ENCODE measurements at places on chromosomes 3 and 15.

- H3K27me3 ChIP-seq, result peaks cover 4% of the 10 kb centered on the region
- DNase-seq, result no peak
Measured at GRCh38 chr3:39013289-39013688, 38.5 kb downstream of the SCN11A start.

DNA sequence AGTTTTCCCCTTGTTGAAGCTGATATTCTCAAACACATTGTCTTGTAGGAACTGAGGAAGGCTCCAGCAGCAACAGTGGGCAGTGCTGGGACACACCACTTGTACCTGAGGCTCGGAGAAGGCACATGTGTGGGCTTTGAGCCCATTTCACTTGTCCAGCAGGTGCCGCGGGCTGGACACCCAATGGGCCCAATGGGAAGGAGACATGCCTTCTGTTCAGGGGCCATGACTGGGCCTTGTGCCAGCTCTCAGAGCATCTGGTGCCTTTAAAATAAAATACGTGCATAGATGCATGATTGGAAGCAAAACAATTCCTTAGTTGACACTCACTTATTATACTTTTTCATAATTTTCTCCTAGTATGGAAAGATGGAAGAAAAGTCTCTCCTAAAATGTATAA lies 334.2 kb downstream of the KLF13 start:
- H3K4me3 ChIP-seq, result no peak overlapping the region
- DNase-seq, result no peak
- no peaks in the 10 kb centered on the region for H3K27me3 ChIP-seq

GRCh38 chr15:65095011-65095746 lies 18.6 kb downstream of the KBTBD13 start:
- H3K4me1 ChIP-seq, result no peaks in the 10 kb centered on the region
- H3K27me3 ChIP-seq, result no peaks in the 10 kb centered on the region

GRCh38 chr15:99716540-99717095 lies 16.6 kb downstream of the LYSMD4 start:
- peaks cover 42% of the 10 kb centered on the region for H3K36me3 ChIP-seq
- H3K27me3 ChIP-seq, result no peaks in the 10 kb centered on the region
- peak overlapping the region; percentile 20 for H3K27ac ChIP-seq
- H3K4me1 ChIP-seq, result peaks cover 12% of the 10 kb centered on the region

GRCh38 chr15:83928392-83928734 lies 274.4 kb downstream of the ADAMTSL3 start:
- H3K27ac ChIP-seq, result no peak overlapping the region
- H3K27me3 ChIP-seq, result no peaks in the 10 kb centered on the region
- H3K4me1 ChIP-seq, result peaks cover 21% of the 10 kb centered on the region
- H3K36me3 ChIP-seq, result no peaks in the 10 kb centered on the region
- no peak overlapping the region for H3K4me3 ChIP-seq

DNA sequence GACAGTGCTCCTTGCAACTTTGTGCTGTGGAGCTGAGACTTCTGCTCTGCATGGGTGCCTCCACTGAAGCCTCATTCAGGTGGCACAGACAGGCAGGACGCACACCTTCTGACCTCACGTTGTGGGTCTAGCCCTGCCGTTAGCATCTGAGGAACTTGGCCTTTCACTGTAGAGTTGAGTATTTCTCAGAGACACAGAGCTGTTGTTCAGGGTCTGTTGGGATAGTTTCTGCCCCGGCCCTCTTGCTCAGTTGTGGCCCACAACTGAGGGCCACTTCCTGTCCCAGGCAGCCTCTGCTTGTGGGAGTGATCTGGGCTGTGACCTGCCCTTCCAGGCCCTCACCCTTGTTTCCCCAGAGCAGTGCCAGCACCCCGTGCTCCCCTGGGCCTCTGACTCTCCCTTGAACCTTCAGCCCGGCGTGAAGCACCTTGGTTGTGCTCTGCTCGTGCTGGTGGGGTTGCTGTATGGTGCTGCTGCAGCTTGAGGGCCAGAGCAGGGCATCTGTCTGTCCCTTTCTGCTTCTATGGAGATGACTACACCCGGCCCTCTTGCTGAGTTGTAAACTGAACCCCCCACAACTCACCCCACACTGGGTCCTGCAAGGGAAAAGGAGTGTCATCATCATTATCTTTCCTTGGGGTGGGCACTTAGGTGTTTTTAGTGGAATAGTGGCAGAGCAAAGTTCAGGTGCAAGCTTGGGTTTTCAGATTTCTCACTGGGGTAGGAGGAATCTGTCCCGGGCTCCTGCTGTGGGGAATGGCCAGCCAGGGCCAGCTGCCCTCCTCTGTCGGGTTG lies 11.7 kb downstream of the BAHD1 start:
- H3K27me3 ChIP-seq, result no peaks in the 10 kb centered on the region
- peaks cover 62% of the 10 kb centered on the region for H3K4me1 ChIP-seq
- no peak overlapping the region for H3K4me3 ChIP-seq
- DNase-seq, result no peak
- no peak overlapping the region for H3K27ac ChIP-seq

GRCh38 chr3:89155811-89156210 lies 48.4 kb downstream of the EPHA3 start:
- no peaks in the 10 kb centered on the region for H3K27me3 ChIP-seq
- no peak overlapping the region for H3K27ac ChIP-seq
- no peak for DNase-seq
- H3K4me3 ChIP-seq, result no peak overlapping the region

DNA sequence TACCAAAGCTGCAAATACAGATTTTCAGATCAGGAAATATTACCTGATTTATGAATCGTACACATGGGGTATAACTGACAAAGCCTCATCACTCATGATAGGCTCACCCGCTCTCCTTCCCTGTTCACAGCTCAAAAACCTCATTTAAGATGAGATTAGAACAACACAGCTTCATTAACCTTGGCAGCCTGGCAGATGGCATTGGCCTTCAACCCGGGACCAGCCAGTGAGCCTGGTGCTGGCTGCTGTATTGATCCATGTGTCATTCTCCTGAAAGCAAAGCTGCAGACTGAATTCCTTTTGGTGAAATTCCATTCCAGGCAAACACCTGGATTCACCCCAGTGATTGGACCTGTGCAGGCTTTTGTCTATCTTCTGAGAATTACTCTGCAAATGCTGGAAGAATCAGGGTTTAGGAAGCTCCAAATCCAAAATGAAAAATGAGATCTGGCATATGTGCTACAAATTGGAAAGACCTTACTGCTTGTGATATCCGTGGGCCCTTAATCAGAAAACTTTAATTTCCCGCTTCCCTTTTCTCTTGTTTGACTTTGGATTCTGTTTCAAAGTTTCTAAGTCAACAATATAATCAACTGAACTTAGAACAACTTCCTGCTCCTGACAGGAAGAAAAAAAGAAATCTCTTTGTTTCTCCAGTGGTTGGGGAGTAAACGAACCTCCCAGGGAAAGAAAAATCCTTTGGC lies 189.1 kb upstream of the KBTBD8 start:
- no peaks in the 10 kb centered on the region for H3K27me3 ChIP-seq
- H3K4me3 ChIP-seq, result no peak overlapping the region
- peaks cover 9% of the 10 kb centered on the region for H3K4me1 ChIP-seq

DNA sequence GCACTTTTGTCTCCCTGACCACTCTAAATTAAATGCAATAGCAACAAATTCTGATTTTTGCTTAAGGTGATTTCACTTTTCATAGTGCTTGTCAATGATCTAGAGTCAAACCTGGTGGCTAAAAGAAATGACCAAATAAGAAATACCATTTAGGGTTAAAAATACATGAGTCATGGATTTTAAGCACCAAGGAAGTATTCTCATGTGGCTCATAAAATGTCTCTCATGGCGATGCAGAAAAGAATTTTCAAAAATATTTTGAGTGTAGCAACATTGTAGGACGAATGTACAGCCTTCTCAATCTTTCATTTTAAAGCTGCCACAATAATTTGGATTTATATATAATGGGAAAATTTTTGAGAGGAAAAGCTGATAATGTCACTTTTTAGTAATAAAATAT lies 193.6 kb downstream of the EPHA3 start:
- no peaks in the 10 kb centered on the region for H3K4me1 ChIP-seq
- no peak for DNase-seq
- no peak overlapping the region for H3K4me3 ChIP-seq
- H3K27me3 ChIP-seq, result no peaks in the 10 kb centered on the region
- H3K36me3 ChIP-seq, result no peaks in the 10 kb centered on the region
- no peak overlapping the region for H3K27ac ChIP-seq

DNA sequence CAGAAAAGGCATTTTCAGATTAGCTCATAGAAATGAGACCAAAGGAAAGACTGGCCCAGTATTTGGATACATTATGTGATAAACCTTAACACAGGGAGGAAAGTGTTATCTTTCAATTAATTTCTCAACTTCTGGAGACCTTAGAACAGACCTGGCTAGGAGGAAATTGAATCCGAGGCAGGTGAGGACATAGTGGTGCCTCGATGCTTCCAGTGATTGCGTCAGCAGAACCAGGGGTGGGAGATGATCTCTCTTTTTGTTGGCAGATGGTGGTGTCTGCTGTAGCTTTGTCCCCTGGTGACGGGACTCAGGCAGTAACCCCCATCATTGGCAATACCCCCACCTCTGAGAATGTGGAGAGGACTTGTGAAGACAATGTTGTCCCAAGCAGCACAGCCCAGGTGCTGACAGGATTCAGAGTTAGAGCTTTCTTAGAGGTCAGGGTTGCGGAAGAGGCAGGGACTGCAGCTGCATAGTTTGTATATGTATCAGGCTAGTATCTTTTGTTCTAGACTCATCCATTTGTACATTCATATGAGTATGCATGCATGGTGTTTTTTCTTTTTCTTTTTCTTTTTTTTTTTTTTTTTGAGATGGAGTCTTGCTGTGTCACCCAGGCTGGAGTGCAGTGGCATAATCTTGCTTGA lies 27.9 kb upstream of the MUC20 start:
- H3K4me3 ChIP-seq, result no peak overlapping the region
- no peaks in the 10 kb centered on the region for H3K27me3 ChIP-seq
- H3K4me1 ChIP-seq, result no peaks in the 10 kb centered on the region
- peaks cover 61% of the 10 kb centered on the region for H3K36me3 ChIP-seq
- no peak for DNase-seq

DNA sequence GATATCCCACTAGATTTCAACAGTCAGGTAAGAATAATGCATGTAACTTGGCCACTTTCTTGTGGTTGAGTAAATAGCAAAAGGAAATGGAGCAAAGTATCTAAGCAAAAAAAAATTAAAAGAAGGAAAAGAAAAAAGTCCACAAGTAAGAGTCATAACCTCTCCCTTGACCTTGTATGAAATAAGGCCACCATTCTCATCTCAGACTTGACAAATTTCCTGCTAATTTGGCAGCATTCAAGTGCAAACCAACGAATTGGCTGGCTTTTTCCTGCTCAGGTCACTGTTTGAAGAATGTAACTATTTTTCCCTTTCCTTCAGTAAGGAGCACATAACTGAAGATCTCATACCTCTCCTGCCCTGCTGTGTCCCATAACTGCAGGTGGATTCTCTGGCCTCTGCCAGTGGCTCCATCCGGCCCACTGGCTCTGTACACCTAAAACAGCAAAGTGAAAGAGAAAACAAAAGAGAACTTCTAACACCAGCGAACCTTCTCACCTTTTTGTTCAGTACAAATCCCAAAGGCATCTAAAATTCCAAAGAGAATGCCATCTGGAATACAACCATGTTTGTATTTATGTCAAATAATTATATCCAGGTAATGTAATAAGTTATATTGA lies 33.4 kb upstream of the RSL24D1 start:
- no peaks in the 10 kb centered on the region for H3K4me1 ChIP-seq
- peaks cover 22% of the 10 kb centered on the region for H3K36me3 ChIP-seq
- DNase-seq, result no peak
- no peak overlapping the region for H3K4me3 ChIP-seq
- H3K27ac ChIP-seq, result peak overlapping the region; percentile 16
- no peaks in the 10 kb centered on the region for H3K27me3 ChIP-seq

DNA sequence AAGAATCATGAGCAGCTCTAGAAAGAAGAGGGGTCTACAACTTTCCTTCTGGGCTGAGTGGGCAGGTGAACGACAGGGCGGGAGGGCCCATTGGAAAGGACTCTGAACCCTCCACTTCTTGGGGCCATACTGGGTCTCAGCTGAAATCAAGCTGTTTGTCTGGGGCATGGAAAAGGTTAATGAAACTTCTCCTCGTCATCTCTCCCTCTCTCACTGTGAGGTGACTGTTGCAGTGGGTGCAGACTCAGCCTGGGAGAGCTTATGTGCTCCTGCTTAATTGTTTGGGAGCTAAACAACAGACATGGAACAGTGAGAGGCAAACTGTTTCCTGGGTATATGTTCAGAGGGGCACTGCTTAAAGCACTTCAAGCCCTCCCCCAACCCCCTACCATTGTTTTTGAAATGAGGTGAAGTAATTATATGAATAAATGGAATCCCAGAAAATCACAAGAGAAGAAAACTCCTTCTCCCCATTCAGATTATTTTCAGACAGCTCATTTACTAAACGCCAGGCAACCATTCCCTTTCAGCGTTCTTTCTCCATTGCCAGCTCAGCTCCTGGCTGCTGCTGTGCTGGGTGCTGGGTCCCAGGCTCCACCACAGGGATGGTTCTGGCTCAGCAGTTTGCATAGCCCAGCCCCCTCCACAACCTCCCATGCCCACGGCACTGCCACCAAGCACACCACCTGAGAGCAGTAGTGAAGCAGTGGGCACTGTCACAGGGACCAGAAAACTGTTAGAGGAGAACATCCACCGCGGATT lies 444.9 kb upstream of the TBL1XR1 start:
- H3K4me3 ChIP-seq, result no peak overlapping the region
- H3K27ac ChIP-seq, result peak overlapping the region; percentile 47
- H3K4me1 ChIP-seq, result peaks cover under 1% of the 10 kb centered on the region
- DNase-seq, result no peak
- no peaks in the 10 kb centered on the region for H3K36me3 ChIP-seq

- no peak overlapping the region for H3K4me3 ChIP-seq
- peaks cover 29% of the 10 kb centered on the region for H3K36me3 ChIP-seq
- H3K27ac ChIP-seq, result peak overlapping the region; percentile 73
- H3K4me1 ChIP-seq, result peaks cover 8% of the 10 kb centered on the region
Measured at GRCh38 chr3:48402281-48402732, 27.6 kb downstream of the PLXNB1 start.

DNA sequence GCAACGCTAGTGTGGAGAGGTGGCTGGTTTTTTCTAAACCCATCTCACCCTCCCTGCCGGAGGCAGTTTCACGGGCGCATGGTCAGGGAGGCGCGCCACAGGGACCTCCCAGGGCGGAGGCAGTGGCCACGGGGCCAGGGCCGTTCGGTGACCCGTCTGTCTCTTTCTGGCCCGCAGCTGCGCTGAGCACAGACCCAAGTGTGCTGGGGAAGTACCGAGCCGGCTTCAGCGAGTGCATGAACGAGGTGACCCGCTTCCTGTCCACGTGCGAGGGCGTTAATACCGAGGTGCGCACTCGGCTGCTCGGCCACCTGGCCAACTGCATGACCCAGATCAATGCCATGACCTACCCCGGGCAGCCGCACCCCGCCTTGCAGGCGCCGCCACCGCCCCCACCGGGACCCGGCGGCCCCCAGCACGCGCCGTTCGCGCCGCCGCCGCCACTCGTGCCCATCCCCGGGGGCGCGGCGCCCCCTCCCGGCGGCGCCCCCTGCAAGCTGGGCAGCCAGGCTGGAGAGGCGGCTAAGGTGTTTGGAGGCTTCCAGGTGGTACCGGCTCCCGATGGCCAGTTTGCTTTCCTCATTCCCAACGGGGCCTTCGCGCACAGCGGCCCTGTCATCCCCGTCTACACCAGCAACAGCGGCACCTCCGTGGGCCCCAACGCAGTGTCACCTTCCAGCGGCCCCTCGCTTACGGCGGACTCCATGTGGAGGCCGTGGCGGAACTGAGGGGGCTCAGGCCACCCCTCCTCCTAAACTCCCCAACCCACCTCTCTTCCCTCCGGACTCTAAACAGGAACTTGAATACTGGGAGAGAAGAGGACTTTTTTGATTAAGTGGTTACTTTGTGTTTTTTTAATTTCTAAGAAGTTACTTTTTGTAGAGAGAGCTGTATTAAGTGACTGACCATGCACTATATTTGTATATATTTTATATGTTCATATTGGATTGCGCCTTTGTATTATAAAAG lies 1.8 kb downstream of the HES1 start:
- peaks cover 63% of the 10 kb centered on the region for H3K4me1 ChIP-seq
- H3K27me3 ChIP-seq, result peaks cover 4% of the 10 kb centered on the region
- H3K4me3 ChIP-seq, result peak overlapping the region; percentile 72
- H3K36me3 ChIP-seq, result no peaks in the 10 kb centered on the region
- peak overlapping the region; percentile 92 for H3K27ac ChIP-seq
